ENCODE measurements at places on chromosomes 2 and 18.

DNA sequence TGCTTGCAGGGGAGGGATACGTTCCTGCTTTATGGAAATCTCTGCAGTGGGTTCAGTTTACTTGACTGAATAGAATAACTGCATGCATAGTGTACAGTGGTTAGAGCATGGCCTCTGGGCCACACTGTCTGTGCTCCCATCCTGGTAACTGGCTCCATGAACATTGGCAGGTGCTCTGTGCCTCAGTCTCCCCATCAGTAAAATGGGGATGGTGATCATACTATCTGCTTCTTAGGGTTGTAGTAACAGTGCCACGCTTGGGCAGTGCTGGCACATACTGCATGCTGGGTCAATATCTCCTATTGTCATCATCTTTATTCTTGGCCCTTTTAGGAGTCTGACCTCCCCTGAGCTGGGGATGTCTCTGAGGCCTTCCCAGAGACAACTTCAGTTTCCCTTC, 117.3 kb downstream of the CTIF start:
- no peak overlapping the region for H3K27ac ChIP-seq
- no peaks in the 10 kb centered on the region for H3K27me3 ChIP-seq
- no peak overlapping the region for H3K4me3 ChIP-seq
- no peaks in the 10 kb centered on the region for H3K36me3 ChIP-seq
- no peak for DNase-seq

DNA sequence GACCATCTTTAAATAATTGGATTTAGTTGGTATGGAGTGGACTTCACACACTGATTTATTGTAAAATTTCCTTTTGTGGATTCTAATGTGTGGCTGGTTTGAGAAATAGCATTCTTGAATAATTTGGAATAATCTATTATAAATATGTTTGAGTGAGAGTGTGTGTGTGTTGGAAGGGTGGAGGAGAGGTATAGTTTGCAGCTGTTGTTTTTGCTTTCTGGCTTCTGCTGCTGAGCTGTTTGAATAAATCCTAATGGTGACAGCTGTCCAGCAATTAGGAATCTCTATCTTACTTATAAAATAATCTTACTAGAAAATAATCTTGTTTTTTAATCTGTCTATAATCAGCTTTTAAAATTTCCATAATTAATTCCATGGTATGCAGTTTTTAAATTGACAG, 1283.0 kb upstream of the CDH2 start:
- no peak overlapping the region for H3K4me3 ChIP-seq
- no peak for DNase-seq
- H3K27ac ChIP-seq, result no peak overlapping the region
- H3K27me3 ChIP-seq, result no peaks in the 10 kb centered on the region

DNA sequence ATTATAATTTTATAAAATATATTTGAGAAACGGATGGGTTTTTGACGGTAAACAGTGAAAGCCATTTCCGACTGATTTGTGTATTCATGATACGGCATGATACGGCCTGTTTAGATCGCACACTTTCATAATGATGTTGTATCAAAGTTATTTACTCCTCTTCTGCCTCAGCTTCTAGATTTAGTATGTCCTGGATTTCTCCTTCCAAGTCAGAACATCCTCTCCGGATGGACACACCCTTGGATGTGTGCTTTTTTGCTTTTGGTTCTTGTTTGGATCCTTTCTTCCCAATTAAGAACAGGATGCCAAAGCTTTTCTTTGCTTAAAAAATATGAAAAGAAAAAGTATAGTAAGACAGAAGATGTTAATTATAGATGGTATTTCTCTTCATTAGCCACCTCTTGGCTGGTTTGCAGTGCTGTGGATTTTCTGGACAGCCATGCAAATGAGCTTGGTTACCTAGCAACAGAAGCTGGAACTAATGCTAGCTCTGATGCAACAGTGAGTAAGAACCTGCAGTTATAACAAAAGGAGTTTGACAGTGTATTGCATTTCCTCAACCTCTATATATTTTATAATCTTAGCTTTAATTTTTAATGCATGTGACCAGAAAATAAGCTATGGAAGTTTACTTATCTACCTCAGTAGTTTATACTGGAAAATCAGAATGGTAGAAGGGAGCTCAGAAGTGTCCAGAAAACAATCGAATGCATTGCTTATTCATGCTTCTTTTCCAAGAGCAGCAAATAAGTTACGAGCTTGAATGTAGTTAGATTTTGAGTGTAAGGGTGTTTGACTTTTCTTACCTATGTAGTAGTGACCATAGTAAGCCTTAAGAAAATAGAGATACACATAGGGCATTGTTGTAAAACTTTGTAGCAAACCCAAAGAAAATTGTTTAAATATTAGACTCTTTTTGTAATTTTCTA, 27.9 kb downstream of the RMND5A start:
- H3K36me3 ChIP-seq, result peaks cover 11% of the 10 kb centered on the region
- H3K27ac ChIP-seq, result no peak overlapping the region
- H3K27me3 ChIP-seq, result no peaks in the 10 kb centered on the region
- peaks cover 18% of the 10 kb centered on the region for H3K4me1 ChIP-seq
- no peak for DNase-seq
- no peak overlapping the region for H3K4me3 ChIP-seq

- DNase-seq, result no peak
- H3K27ac ChIP-seq, result no peak overlapping the region
- H3K4me1 ChIP-seq, result no peaks in the 10 kb centered on the region
- no peaks in the 10 kb centered on the region for H3K27me3 ChIP-seq
- H3K4me3 ChIP-seq, result no peak overlapping the region
Measured at GRCh38 chr2:9637330-9637729, 6.5 kb upstream of the YWHAQ start.
